Activated CD4-positive, alpha-beta T cell treated with anti-CD3 and anti-CD28 coated beads, Interleukin-2, amount 50 U/mL, for 24 hours (primary cell): ENCODE measurements at places on chromosomes 1 and 21.

GRCh38 chr1:44010935-44011471, 19.6 kb downstream of the CCDC24 start:
- DNase-seq = no peak

GRCh38 chr1:210541680-210542358, 213.1 kb downstream of the HHAT start:
- no peak for DNase-seq

DNA sequence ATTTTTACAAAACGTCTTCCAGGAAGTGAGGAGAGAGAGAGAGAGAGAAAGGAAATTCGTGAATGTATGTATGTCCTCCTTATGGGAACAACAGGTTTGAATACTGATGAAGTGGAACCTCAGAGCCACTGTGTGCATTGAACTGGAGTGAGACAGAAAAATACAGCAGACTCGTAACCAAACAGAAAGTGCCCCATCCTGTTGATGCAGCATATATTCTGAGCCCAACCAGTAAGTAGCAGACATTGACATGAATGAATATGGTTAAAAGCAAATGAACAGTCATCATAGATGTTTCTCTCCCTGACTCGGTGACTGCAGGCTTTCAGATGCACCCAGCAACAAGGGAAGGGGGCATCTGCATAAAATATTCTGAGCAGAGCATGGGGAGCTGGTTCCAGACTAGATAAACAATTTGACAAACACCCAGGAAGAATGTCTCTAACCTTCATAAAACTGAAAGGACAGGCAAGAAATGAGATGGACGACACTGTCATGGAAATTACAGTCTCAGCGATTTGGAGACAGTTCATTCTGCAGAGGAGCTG, 471.0 kb upstream of the PBX1 start:
- DNase-seq = no peak

DNA sequence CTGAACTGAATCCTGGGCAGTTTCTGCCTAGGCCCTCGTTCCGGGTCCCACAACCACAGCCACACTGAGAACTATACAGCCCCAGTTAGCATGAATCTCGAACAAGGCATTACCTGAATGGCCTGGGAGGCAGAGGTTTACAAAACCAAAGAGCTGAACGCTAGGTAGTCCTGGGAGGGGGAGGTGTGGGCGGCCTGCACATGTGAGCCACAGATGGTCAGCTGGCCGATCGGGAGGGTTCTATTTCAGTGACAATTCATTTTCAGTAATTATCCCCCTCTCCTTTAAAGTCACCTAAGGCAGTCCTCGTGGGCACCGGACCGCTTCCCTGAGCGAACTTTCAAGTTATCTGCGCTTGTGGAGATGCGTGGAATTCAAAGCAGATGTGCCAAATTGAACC, 111.9 kb downstream of the GLIS1 start:
- no peak for DNase-seq

- no peak for DNase-seq
These were observed 371.7 kb upstream of the PTBP2 start for GRCh38 chr1:96349896-96350295.

GRCh38 chr1:56397409-56397808, 182.0 kb downstream of the PLPP3 start:
- DNase-seq = no peak

- DNase-seq = no peak
These were observed 2.7 kb upstream of the COL16A1 start for GRCh38 chr1:31706384-31707058.

GRCh38 chr1:29603622-29604021, 367.3 kb downstream of the PTPRU start:
- DNase-seq = no peak

GRCh38 chr1:9473032-9473807, 66.0 kb upstream of the SLC25A33 start:
- DNase-seq = no peak

- no peak for DNase-seq
These were observed 63.6 kb downstream of the IRF2BP2 start for GRCh38 chr1:234546387-234546704.

DNA sequence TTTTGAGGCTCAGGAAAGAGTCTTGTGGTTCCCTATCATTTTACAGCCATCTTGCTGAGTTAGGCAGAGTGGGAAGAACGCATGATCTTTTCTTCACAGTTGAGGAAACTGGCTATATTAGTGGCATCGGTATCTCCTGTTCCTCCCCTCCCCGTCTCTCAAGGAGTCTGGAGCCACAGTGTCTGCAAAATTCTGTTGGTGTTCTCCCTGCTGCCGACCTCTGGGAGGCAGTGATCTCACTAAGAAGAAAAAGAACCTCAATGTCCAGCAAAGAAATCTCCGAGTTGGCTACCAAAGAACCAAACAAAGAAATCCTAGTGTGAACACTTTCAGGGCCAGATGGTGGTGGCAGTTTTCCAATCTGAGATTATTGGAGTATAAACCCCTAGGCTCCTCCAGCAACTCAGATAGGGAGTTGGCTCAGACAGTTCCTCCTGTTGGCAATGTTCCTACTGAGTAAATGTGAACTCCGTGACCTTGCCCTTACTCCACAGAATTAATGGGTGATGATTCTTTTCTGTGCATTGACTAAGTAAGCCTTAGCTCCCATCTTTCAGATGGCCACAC, 41.2 kb downstream of the PRAMEF20 start:
- no peak for DNase-seq

- no peak for DNase-seq
These were observed 6.7 kb upstream of the CFAP126 start for GRCh38 chr1:161374373-161374772.

DNA sequence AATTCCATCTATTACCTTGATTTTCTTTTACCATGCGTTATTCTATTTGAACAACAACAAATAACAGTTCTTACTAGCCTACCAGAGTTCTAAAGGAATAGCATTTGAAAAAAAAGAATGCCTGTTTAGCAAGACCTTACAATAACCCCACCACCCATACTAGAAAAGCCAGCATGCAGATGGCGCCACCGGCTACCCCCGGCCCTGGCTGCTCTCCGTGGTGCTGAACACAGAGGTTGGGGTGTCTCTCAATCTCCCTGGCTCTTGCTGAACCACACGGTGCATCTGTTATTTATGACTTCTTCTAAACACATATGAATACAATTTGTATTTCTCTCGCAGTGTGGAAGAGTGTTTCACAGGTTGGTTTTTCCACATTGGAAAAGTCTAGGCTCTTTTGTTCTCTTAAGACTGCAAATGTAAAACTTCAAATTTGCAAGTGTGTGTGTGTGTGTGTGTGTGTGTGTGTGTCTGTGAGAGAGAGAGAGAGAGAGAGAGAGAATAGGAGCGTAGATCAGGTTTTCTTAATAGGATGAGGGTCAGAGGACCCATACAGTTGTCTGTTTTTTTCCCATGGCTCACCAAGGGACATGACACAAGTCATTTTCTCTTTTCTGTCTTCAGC, 13.6 kb downstream of the GRIK3 start:
- no peak for DNase-seq

GRCh38 chr1:94801919-94802546, 18.1 kb upstream of the SLC44A3 start:
- DNase-seq = no peak

- no peak for DNase-seq
These were observed 3.0 kb downstream of the APP start for GRCh38 chr21:26167593-26167992.

DNA sequence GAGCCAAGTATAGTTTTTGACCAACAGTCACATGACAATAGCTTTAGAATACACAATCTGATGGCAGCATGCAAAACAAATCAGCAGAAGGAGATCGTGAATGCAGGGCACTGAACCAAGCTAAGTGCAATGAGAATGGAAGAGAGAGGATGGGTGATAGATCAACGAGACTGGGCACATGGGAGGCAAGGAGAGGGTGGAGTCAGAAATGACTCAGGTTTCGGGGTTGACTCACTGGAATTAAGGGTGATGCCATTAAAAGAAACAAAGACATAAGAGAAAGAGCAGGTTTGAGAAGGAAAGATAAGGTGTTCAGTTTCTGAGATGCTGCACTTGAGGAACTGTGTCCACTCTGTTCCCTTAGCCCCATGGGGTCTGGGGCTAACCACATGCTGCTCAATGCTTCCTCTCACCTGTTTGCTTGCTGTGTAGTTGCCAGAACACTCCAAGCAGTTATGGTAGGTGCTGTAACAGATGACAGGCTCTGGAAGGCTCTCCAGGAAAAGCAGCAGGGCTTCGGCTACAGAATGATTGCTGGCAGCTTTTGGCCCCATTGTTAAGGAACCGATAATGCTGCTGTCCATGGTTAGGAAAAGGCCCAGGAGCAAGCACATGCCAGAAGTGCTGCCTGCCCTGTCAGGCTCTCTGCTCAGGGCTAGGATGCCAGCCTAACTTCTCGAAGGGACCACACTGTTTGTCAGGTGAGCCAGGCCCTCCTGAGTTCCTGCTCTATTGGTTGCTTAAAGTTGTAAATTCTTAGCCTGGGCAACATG, 6.1 kb upstream of the MTF1 start:
- peak; percentile 37 for DNase-seq

DNA sequence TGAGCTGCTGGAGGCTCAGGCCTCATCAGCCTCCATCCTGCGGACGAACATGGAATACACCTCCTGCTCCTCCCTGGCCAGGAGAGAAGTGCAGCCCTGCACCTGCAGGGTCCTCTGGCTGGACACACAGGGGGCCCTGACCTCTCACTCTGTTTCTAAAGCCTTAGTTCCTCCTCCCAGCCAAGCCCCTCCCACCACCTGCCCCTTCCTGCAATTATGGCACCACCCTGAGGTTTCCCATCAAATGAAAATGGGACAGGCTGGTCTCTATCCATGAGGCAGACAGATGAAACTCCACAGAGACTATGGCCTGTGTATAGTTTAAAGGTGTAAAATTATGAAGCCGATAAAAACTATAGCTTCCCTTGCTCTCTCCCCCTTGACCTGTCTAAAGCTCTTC, 42.6 kb downstream of the CACNA1S start:
- DNase-seq = no peak

- DNase-seq = no peak
These were observed 88.8 kb downstream of the KIF1B start for GRCh38 chr1:10299151-10299550.

- no peak for DNase-seq
These were observed 21.9 kb upstream of the PKN2 start for GRCh38 chr1:88661951-88662699.

DNA sequence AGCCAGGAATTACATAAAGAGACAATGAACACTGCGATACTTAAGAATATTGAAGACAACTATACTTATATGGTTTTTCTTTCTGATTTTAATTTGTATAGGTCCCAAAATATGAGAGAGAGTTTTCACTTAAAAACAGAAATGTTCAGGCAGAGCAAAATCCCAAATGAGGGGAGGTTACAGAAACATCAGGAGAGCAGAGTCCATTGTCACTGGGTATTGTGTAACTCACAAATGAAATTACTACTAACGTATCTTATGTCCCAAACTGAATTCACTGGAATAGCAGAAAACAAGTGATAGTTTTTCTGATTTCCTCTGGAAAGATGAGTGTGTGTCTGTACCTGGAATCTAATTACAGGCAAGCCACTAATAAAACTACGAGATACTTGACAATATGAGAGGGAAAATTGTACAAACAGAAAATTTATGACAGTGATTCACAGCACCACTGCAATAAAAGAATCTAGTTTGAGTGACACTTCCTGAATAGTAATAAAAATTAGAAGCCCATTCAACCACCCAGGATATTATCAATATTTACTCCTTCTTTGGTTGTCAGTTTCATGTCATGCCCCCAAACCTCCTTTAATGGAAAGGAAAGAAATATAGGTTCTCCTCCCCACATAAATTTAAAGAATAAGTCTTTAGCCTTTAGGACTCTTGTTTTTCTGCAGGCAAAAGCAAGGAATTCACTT, 522.6 kb downstream of the ADGRL2 start:
- no peak for DNase-seq

DNA sequence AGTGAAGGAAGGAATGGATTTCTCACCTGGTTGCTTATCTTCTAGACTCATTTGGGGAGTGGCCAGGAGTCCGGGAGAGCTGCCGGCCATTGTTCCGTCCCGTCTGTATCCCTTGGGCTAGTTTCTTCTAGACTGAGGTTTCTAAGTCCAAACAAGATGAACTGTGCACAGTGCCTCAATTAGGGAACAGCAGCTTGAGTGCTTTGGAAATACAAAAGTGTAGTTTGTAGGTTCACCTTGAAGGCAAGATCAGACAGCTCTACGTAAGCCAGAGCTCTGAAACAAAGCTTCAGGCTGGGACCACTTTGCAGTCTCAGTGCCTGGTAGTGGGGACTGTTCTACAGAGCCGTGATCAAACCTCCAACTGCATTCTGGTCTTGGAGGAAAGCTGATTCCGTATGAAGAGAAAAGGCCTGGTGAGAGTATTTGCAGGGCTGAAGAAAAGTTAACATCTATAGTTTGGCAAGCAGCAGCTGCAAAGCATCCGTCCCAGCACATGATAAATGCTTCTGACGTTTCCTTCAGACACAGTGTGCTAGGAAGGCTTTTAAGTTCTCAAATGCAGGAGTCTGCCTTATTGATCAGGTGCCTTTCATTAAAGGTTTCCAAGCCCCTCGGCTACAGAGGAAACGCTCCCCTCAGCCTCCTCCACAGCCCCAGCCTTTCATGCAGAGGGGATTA, 432.8 kb downstream of the KIF26B start:
- DNase-seq = no peak

- DNase-seq = no peak
These were observed 50.2 kb upstream of the ACTRT2 start for GRCh38 chr1:2971101-2971501.

DNA sequence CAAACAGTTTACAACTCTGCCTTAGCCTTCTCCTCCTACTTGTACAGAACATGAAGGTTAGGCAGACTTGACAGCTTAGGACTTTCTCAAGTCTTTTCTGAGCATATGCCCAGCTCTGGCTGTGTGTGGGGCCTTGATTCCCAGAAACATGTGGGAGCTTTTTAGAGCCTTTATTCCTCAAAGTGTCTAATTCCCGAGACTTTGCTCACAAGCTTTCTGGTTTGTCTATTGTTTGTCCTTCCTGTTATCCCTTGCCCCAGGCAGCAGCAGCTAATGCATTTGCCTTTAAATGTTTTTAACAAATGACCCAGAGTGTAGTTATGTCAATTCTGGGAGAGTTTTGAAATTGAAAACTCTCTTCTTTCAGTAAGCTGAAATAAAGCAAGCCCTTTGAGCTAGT, 29.2 kb downstream of the ST7L start:
- no peak for DNase-seq

GRCh38 chr1:49356594-49356993, 579.9 kb upstream of the BEND5 start:
- no peak for DNase-seq

DNA sequence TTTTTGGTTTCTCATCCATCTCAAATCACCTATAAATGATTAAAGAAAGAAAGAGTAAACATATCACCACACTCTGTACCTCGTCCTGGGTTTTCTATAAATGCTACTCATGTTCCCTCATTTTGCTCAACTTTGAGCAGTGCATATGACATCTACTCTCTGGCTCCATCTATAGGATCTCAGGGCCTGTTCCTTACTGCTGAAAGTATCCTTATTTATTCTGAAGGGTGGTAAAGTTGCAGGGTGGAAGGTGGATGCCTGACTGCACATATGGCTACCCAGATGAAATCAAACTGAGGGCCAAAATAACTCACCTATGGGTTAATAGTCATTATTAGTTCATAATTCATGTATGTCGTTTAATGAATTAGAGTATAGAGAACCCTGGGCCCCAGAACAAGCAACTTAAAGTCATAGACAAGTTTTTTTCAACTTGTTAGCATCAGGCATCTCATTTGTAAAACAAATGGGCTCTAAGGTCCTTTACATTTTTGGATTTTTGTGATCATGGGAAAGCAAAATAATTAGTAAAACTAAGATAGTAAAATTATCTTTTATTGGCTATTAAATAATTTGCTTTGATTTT, 46.5 kb downstream of the NCF2 start:
- DNase-seq = no peak

GRCh38 chr1:202131956-202132821, 9.5 kb downstream of the GPR37L1 start:
- DNase-seq = no peak
